ENCODE measurements at places on chromosomes 3 and 15.

DNA sequence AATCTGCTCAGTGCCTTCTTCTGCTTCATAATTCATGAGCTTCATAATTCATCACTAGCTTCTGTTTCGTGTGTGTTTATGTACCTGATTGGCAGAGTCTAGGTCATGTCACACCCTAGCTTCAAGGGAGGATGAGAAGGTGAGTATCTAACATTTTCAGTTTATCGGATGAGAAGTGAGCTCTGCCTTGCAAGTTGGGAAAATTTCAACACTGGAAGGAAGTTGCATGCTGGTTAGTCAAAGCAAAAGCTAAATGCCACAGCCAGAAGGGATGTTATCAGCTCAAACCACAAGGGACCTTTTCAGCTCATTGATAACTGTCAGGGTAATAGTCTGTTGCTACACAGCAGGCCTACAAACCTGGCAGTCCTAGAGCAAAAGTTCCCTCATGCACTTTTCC, 7.3 kb upstream of the TNFSF10 start:
- DNase-seq: peak; percentile 43

DNA sequence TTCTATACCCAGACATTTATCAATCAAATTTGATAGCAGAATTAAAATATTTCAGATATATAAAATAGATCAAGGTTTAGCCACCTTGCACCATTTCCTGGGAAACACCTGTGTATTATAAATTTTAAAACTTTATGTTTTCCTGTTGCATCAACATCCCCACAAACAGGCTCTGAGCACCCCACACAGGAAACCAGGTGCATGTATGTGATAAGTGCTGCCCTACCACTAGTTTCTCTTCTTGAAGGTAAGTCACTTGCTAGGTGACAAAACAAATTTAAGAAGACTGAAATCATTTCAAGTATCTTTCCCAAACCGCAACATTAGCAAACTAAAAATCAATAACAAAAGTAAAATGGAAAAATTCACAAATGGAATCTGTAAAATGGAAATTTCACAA, 496.1 kb upstream of the CCDC54 start:
- DNase-seq: no peak

- no peak for DNase-seq
Observed at GRCh38 chr3:196754091-196754981, 14.7 kb downstream of the PAK2 start.

GRCh38 chr3:121969631-121970030, 52.4 kb downstream of the ILDR1 start:
- DNase-seq: no peak

DNA sequence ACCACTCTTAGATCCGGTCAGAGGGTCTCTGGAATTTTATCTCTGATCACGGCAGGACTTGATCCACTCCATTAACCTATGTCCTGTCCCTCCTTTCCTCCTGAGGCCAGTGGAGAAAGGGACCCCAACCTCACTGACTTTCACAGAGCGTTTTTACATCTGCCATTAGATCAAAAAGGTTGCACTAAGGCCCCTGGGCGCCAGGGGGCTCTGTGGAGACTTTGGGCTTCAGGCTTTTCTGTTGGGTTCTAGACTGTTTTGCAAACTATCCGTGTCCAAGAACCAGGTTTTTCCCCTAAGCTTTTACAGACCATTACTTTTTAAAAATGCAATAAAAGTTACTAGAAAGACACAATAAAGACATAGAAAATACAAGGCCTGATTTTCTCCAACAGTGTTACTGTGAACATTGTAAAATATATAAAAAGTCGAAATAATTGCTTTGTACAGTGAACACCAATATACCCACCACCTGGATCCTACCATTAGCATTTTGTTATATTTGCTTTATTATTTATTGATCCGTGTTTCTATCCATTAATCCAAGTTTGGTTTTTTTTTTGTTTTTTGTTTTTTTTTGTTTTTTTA, 159.7 kb downstream of the POLR2M start:
- DNase-seq: peak; percentile 74

DNA sequence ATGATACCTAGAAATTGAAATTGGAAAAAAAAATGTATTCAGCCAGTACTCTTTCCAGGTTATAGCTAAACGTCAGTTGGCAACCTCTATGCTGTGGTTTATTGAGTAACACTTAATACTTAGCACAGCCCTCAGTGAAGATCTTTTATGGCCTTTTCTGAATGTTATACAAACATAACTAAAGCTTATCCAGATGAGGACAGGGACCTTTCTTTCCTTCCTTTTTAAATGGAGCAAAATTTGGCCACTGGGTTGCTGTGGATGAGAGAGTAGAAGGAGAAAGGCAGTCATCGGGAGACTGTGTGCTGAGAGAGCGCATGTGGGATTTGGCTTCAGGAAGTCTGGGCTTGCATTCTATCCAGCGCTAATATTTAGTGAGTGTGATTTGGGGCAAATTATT, 36.1 kb downstream of the IGF1R start:
- DNase-seq: no peak

- DNase-seq: no peak
Observed at GRCh38 chr3:87397211-87397610, 120.8 kb upstream of the POU1F1 start.

GRCh38 chr3:107884719-107885460, 205.9 kb downstream of the CD47 start:
- no peak for DNase-seq

DNA sequence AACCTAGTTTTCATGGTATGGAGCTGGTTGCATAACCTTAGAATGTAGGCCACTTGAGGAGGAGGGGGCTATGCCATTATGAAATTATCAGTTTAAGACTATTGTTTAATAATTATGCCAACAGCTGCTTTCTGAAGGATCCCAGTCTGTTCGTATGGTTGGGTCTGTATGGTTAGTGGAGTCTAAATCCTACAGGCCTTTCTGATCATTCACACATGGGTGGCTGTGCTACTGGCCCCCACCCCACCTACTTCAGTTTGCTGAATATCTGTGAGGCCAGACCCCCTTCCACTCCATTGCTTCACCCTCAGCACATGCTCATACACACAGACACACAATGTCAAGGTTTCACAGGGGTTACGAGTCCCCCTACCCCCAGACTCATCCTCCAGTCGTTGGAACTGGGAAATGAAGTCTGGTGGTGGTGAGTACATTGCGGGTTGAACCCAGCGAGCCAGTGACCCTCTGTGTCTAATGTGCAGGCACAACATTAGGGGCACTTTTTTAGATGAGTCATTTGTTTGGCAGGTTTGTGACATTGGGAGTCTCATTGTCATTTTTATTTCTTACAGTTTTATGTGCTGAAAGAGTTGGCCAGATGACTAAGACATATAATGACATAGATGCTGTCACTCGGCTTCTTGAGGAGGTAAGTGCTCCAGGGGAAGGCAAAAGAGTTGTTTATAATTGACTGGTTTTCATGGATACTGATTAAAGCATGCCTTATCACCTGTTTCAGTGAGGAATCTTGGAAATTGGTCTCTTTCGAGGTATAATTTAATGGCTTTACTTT, 85.3 kb downstream of the TRAK1 start:
- DNase-seq: no peak

GRCh38 chr15:62637574-62637897, 405.0 kb upstream of the TPM1 start:
- DNase-seq: no peak

DNA sequence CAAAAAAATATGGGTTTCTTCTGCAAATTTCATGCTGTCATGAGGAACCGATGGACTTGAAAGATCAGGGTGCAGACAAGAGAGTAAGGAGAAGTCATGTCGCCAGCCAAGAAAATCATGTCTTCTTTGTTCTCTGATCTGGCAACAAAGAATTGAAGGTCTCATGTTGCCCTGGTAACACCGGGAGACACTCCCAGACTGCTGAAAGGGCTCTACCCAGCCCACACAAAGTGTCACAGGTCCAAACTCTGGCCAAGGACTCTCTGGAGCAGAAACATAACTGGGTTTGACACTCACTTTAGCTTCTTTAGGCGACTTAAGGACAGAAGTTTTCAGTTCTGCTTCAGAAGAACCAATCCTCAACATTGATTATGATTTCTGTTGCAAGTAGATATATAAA, 42.9 kb downstream of the SIDT1 start:
- no peak for DNase-seq

GRCh38 chr3:107208796-107209195, 168.4 kb upstream of the CCDC54 start:
- DNase-seq: no peak

DNA sequence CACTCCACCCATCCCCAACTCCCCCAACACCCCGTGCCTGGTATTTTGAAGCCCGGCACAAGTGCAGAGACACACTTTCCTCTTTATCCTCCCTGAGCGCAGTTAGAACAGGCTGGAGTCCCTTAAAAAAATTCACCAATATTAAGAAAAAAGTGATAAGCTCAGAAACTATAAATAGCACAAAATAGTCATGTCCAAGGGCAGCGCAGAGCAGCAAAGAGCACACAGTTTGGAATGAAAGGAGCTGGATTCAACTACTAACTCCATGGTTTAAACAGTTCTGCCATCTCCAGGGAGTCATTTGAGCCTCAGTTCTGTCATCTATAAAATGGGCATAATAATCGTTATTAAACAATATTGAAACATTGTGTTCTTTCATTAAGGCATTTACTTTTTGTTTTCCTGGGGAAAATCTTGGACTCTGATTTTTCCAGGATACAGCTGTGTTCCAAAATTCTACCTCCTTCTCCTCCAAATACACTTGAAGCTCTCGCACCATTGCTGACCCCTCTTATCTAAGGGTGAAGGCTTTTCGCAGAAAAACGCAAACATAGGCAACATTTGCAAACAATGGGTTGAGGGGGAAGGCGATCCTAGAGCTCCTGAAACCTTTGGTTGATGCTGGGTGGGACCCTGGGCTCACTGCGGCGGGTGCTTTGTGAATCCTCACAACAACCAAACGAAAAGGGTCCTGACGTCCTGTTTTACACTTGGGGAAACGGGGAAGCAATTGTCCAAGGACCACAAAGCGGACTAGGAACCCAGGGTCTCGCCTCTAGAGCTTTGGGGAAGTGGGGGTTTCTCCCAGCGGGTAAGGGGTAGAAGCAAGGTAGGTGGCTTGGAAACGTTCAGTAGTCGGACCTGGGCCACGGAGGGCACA, 41.8 kb downstream of the EPHB3 start:
- DNase-seq: no peak

DNA sequence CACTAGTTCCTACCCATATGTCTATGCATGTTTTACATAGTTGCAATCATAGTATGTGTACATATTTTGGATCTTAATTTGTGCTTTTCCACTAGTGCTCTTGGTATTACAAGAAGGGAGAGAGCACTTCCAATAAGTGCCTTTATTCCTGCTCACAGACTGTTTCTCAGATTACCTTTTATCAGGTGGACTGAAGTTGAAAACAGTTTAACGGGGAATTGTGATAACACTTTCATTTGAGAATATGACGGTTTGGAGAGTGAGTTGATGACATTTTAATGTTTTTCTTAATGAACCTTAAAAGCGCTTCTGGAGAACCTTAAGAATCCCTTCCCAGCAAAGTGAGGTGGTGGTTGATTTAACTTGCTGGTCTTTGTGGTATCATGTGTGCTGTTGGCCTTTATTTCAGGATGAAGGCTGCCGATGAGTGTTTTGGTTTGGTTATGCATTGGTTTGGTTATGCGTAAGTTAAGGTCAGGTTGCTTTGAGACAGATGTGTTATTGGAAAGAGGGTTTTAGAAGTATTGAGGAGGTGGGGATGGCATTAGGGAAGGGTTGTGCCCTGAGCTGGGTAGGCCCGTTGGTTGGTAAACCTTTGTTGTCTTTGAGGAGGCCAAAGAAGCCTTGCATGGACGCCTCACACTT, 2.8 kb downstream of the EDEM1 start:
- DNase-seq: no peak

- peak; percentile 34 for DNase-seq
Observed at GRCh38 chr3:133413161-133414020, 13.5 kb downstream of the BFSP2 start.

DNA sequence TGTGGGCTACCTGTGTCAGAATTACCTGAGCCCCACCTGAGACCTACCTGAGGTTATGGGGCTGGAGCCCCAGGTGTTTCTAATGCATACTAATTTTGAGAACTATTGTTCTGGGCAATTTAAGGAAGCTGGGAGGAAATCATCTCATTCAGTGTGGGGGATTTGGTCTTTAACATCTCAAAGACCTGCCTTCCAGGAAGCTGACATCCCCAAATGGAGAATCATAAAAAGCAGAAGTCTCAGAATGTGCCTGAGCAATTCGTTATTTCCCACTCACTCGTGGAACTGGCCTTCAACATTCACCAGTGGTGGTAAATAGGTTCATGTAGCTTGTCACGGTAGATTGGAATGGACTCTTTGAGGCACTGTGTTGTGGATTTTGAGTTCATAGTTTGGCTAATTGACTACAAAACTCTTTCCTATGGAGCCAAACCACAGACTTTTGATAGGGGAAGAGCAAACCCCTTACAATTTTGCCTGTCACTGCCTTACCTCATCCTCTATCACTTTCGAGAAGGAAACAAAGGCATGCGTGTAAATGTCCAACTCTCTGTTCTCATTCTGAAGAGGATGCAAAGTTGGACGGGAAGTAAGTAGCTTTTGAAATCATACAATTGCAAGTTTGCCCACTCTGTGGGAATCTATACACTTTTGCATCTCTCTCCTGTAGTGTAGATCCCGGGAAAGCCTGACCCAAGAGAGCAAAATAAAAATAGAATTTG, 521.0 kb upstream of the MDFIC2 start:
- peak; percentile 29 for DNase-seq

GRCh38 chr3:131690800-131691199, 188.0 kb upstream of the MRPL3 start:
- DNase-seq: no peak

DNA sequence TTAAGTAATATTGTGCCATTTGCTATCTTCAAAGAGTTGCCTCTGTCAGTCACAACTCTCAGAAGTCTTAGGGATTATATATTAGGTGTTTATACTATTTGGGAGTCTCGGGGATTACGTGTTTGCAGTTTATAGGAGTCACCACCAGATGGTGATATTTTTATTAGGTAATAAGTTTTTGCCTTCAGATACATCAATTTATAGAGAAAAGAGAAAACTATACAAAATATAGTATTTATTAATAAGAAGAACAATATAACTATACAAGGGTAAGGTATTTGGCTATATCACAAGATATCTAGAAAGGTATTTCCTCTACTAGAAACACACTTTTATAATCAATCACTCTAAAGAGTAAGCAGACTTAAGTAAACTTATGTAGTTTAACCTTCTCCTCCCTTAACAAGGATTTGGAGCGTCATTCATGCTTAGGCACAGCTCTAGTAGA, 10.7 kb upstream of the DHX36 start:
- DNase-seq: peak; percentile 57

GRCh38 chr3:25849641-25850385, 59.9 kb downstream of the OXSM start:
- no peak for DNase-seq

DNA sequence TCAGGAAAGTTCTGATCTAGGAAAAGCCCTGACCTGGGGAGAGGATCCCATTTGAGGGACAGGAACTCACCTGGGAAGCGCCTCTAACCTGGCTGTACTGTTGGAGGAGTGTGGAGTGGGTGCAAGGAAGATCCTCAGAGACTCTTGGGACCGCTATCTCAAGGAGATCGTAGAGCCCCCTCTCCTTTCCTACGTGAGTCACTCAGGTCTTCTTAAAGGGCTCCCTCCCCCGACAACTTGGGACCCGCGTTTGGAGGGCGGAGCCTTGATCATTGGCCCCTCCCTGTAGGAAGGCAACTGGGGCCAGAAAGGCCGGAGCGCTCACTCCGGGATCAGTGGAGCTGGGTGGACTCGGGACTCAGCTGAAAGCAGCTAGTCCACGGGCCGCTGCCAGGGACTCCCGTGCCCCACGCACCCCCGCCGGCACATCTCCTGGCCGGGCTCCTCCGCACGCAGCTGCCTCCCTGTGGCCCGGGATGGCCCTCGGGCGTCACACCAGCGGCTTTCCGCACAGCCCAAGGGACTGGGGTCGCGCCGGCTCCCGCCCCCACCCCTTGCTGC, 520 bp downstream of the SLC26A6 start:
- DNase-seq: peak; percentile 34

Data from inflammatory macrophage (primary cell).